D721Med (cell line): ENCODE measurements at places on chromosomes 13 and 19.
A peak's percentile ranks its signal among the peaks of the same experiment; 100 is the strongest.

DNA sequence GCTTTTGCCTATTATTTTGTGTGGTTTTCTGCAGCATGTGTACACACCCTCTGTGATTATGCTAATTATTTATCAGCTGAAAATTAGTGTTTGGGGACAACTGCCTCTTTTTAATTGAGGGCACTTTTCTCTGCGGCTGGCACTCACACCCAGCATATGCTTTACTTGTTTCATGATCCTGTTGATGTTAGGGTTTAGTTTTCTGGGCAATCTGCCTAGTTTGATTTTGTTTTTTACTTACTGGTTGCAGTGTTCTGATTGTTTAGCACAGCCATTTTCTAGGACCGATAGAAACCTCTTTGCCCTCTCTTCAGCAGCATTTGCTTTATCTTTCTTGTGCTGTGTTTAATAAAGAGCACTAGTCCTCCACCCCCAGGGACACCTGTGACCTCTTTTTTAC, 161.6 kb downstream of the PAN3 start:
- no peak for DNase-seq

GRCh38 chr13:101289764-101290163, 126.5 kb downstream of the NALCN start:
- DNase-seq = no peak

GRCh38 chr13:51599444-51600176, 15.3 kb downstream of the WDFY2 start:
- DNase-seq = no peak

- no peak for DNase-seq
Observed at GRCh38 chr19:4206818-4207484, 22.4 kb upstream of the EBI3 start.

DNA sequence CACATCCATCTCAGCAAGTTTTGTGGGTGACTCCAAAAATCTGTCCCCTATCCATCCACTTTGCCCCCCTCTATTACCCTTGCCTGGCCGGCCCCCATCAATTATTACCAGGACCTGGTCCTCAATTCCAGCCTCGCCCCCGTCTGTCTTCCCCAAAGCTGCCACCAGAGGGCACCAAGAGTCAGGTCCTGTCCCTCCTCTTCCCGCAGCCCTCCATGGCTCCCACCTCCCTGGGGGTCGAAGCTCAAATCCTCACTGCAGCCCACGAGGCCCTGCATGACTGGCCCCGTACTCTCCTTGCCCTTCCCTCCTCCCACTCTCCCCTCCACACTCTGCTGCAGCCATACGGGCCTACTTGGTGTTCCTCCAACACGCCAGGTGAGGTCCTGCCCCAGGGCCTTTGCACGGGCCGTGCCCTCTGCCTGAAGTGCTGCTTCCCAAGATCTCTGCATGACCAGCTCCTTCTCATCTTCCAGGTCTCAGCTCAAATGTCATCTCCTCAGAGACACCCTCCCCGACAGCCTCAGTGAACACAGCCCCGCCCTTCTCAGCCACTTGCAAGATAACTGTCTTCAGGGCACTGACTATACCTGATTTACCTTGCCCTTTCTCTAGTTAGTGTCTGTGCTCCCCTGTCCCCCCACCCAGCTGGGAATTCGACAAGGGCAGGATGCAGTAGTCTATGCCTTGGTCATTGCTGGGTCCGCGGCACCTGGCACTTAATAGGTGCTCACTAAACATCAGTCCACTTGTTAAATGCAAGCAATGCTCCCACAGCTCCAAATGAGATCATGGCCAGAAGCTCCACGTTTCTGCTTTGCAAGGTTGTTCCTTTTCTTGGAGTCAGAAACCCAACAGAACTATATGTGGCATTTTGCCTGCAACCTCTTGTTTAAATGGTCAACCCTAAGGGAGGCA, 16.8 kb upstream of the SEMA6B start:
- DNase-seq = peak; percentile 75

DNA sequence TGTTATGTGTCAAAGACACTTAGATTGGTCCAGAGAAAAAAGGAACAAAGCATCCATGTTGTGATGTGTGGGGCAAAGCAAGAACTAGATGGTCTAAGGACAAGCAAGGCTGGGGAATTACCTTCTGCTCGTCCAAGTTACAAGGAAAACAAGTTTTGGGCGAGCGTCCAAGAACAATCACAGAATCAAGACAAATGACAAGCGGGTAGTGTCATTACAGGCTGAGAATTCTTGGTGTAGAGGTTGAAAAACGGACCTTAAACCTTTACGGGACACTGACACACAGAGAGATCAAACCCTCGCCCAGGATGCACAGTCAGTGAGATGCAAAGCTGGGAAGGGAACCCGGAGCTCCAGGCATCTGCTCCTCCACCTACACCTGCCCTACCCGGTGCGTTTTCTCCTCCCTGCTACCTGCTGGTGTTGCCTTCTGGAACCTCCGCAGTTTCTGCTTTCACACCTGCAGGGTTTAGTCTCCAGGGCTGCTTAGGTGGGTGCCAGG, 515 bp upstream of the ZNF324B start:
- no peak for DNase-seq

DNA sequence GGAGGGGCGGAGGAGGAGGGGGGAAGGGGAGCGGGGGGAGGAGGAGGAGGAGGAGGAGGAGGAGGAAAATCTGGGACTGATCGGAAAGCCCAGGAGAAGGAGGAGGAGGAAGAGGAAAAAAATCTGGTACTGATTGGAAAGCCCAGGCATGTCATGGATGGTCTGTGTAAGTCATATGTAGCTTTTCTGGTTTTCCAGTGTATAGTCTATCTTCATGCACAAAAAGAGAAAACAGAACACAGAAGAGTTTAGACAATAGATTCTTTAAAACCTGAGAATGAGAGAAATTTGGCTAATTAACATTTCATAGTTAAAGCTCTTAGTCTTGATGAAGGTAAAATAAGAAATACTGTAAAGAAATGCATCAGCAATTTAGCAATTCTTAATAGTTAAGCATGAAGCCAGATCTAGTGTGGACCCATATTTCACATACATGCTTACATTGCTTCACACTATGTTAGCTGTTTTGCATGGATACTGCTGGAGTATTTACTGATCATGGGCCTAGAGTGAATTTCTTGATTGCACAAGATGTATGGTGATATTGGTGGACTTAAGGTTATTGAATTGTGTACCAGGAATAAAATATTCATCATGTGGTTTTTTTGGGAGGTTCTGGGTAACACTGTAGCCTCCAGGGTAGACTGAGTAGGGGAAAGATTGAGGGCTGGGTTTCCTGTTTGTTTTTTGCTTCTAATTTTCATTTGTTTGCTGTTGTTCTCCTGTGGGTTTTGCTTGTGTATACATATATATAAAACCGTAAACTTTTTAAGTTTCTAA, 41.4 kb downstream of the SUCLA2 start:
- no peak for DNase-seq

GRCh38 chr13:98500963-98501421, 75.9 kb downstream of the STK24 start:
- no peak for DNase-seq

GRCh38 chr19:13154911-13155471, 4.8 kb downstream of the IER2 start:
- no peak for DNase-seq

GRCh38 chr19:13846557-13847406, 30.2 kb upstream of the NANOS3 start:
- DNase-seq = no peak

GRCh38 chr13:29355029-29355428, 240.5 kb downstream of the SLC7A1 start:
- no peak for DNase-seq

GRCh38 chr19:13425151-13425550, 81.1 kb downstream of the CACNA1A start:
- DNase-seq = no peak

GRCh38 chr13:38767506-38768265, 80.8 kb downstream of the FREM2 start:
- no peak for DNase-seq

GRCh38 chr13:84208246-84208910, 326.1 kb upstream of the SLITRK1 start:
- no peak for DNase-seq

GRCh38 chr19:35642798-35643254, 1.3 kb downstream of the ETV2 start:
- DNase-seq = no peak

DNA sequence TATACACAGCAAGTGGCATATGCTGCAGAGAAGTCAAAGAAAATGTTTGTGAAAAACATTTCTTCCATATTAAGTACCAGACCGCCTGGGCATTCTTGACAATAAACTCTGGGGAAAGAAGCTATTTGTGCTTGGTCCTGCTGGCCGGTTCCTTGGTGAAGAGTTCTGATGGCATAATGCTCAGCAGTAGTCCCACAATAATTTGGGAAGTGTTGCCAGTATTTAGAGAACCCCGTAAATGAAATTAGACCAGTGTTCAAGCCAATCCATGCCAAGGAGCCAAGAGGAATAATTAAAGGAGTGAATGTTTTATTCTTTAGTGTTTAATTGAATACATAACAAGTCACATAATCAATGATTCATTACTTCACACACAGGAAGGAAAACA, 6.3 kb downstream of the KCTD12 start:
- no peak for DNase-seq

GRCh38 chr19:53094754-53095575, 8.3 kb downstream of the ZNF160 start:
- no peak for DNase-seq

DNA sequence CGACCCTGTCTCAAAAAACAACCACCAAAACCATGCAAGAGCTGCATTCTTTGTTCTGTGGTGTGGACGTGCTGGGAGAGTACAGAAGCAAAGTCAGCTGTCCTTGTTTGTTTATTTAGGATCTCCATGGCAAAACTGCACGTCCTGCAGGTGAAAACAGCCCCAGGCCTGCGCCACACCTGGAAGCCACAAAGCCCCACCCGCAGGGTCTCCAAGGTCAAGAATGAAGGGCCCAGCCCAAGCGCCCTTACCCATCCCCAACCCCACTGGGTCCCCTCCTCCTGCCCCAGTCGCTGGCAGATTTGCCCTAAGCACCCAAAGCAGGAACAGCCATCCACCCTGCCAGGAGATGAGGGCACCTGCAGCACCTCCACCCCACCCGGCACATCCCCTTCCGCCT, 10.5 kb downstream of the MBD3 start:
- DNase-seq = no peak

- DNase-seq = no peak
Observed at GRCh38 chr13:35697186-35697730, 220.8 kb upstream of the MAB21L1 start.
